ENCODE measurements at places on chromosomes 6 and 20.
A peak's percentile ranks its signal among the peaks of the same experiment; 100 is the strongest.

- no peak for DNase-seq
Observed at GRCh38 chr6:14149739-14150130, 32.2 kb downstream of the CD83 start.

DNA sequence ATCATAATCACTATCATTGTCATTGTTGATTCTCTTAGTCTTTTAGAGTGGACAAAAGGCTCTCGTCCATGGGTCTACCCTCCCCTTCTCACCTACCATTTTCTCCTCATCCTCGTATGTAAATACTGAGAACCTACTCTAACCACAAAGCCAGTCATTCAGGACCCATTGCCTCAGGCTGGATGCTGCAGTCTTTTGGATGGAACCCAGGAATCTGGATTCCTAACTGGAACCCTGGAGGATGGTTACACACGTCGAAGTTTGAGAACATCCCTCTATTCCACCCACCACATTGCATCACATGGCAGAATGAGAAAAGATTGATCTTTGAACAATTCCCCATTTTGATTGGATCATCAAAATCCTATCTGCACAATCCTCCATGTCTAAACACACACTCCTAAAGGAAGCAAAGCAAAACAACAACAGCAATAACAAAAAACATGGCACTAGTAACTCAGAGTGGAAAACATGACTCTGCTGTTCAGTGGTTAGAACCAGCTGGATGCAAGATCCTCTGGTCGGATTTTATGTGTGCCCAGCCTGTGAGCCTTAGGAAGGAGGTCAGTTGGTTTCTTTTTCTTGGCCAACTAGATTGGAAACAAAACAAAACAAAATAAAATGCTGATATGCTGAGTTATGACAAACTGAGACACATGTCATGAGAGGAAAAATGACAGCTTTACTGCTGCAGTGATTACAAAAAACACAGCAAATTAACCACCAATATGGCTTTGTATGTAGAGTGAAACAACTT is 38.0 kb downstream of the TSHZ2 start:
- no peak for DNase-seq

- DNase-seq: peak; percentile 74
Observed at GRCh38 chr6:110180228-110181008, at the start of gene CDC40. Gene CDC40 (plus strand): TSS chr6:110180427. CDS start chr6:110180445, 18 bp downstream.

DNA sequence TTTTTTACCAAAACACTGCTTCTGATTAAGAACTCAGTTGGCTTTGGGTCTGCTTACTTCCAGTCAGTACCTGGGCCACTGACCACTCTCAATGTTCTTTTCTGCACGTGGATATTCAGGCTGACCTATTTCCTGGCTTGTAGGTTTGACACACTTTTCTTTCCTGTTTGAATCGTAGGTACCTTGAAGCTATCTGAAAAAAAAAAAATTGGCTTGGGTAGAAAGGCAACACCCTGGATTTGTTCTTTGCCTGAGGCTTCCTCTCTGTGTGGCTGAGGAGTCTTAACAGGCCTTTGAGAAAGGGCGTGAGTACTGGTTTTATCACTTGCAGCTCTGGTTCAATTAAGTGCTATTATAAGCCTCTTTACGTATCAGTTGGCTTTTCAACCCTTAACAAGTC is 60.6 kb upstream of the IL20RA start:
- no peak for DNase-seq

DNA sequence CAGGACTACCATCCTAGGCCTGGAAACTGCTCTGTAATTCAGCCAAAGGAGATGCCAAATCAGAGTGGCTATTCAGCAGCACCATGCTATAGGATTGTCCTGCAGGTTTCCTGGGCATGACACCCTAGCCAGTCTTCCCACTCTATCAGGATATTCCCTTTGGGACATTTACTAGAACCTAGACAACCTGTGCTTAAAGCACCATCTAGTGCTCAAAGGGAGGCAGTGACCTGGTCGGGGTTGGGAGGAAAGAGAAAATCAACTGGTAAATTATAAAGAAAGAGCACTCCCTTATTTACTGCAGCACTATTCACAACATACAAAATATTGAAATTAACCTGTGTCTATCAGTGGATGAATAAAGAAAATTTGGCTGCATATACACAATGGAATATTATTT is 67.2 kb upstream of the SMLR1 start:
- DNase-seq: no peak

GRCh38 chr20:7459083-7459482 is 481.2 kb downstream of the HAO1 start:
- no peak for DNase-seq

DNA sequence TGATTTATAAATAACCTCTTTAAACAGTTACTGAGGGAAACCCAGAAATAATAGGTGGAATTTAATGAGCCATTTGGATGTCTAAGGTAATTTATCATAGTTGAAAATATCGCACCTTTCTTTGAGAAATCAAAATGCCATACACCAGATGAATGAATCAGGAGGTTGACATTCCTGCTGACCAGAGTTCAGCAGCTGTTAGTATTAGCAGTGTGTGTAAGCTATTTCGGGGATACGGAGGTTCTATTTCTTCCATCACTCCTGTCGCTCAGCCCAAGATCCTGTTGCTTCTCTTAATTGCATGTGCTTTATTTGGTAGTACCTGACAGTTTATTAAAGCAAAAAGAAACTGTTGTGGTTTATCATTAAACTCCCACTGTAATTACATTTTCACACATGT is 67.1 kb downstream of the HDGFL1 start:
- DNase-seq: no peak

- no peak for DNase-seq
Observed at GRCh38 chr20:25230166-25230831, 17.6 kb upstream of the PYGB start.

DNA sequence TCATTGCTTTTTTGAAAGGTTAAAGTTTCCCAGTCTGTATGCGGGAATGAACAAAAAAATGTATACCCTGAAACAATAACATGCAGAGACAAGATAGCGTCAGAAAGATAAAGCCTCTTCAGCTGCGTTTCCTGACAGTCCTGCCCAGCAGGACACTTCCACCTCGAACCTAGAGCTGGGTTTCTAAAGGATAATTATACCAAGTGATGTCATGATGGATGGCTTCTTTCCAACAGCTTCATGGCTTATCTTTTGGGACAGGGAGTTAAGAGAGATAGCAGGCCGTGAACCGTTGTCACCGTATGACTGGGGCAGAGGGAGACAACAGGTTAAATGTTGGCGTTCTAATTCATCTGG is 267.6 kb upstream of the SGK1 start:
- no peak for DNase-seq

DNA sequence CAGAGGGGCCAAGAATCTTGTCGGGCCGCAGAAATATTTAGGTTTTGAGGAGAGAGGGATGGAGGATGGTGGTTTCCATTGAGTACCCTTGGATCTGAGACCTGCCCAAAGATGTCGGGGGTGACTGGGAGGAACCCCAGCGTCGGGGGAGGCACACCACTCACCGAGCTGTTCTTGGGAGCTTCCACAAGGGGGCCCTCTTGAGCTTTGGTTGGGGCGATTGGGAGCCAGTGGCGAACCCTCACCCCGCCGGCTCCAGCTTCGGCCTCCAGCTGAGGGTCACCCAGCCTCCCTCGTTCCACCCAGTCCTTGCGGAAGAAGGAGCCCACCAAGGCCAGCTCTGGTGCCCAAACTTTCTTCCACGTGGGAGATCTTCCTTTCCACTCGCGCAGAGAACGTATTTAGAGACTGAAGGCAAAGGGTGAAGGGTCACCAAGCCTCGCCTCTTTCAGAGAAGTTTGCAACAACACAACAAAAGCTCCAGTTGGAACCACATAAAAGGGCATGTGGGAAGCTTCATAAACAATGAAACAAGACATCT is 33.6 kb downstream of the APCDD1L start:
- DNase-seq: peak; percentile 55

- DNase-seq: no peak
Observed at GRCh38 chr6:155584006-155584405, 128.4 kb upstream of the NOX3 start.

DNA sequence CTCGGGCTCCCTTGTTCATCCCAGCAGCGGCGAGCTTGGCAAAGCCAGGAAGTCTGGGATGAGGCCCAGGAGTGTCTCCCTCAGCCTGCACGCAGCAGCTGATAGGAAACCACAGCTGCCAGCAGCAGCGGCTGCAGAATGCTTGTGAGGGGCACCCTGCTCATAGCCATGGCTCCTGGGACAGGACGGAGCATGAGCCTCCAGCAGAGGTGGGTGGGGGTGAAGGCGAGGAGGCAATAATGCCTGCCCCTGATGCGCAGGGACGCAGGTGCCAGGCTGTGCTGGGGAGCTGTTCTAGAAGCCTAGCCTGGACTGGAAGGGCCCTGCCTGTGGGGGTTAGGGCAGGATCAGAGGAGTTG is 157.9 kb downstream of the CD83 start:
- no peak for DNase-seq

Data from activated naive CD4-positive, alpha-beta T cell treated with anti-CD3 and anti-CD28 coated beads, Interleukin-2, amount 10 ng/mL, durations not matched to agents 7 days and 5 days (primary cell).